Psoas muscle (tissue), 8 donors: ENCODE measurements at places on chromosomes 5 and 9. TPM values are rescaled to one million over a fixed set of nuclear protein-coding genes. Genes with fewer than 3 reads are reported as not detected.

The GAS1 gene
- polyA plus RNA-seq: 18.3 TPM

The PCDHGA3 gene
- polyA plus RNA-seq: 0.34 TPM

The C5orf22 gene
- polyA plus RNA-seq: 29.7 TPM

The PHF24 gene
- 0.03 TPM for polyA plus RNA-seq

The SLC25A2 gene
- not detected for polyA plus RNA-seq

The PRSS3 gene
- polyA plus RNA-seq: not detected

The SLC36A2 gene
- polyA plus RNA-seq: 2.7 TPM

The EGFLAM gene
- 29.8 TPM for polyA plus RNA-seq

The APBA1 gene
- 0.23 TPM for polyA plus RNA-seq

The CDX1 gene
- polyA plus RNA-seq: not detected

The IFNE gene
- not detected for polyA plus RNA-seq

The FBP2 gene
- 18.9 TPM for polyA plus RNA-seq

The KIF24 gene
- 0.18 TPM for polyA plus RNA-seq

The ANKRD31 gene
- 0.06 TPM for polyA plus RNA-seq

The ADAMTSL1 gene
- 0.10 TPM for polyA plus RNA-seq
